Stimulated activated CD8-positive, alpha-beta memory T cell treated with anti-CD3 and anti-CD28 coated beads, Interleukin-4, amount 100 ng/mL, for 24 hours (primary cell): ENCODE measurements at places on chromosomes 16 and 17.
A peak's percentile ranks its signal among the peaks of the same experiment; 100 is the strongest.

DNA sequence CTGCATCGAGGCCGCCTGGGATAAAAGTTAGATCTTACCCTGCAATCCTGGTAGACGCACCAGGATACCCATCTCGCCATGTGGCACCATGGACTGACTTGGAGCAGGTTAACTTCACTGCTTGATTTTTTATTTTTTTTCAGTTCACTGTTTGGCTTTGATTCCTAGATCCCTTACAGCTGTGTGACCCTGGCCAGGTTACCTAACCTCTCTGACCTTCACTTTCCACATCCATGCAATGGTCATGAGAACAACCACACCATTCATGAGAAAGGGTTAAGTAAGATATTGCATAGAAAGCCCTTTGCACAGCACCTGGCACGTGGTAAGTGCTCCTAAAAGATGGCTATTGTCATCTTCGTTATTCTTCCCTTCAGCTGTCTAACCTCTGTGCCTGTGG lies 230.5 kb downstream of the SOX9 start:
- no peak for DNase-seq

GRCh38 chr17:68290955-68291835 lies at the start of the genes ARSG and SLC16A6:
TSS of gene ARSG (plus strand) at chr17:68291495. CDS start at chr17:68307494, 15,999 bp downstream.
TSS of gene SLC16A6 (minus strand) at chr17:68291127. CDS start at chr17:68278320, 12,807 bp downstream.
- peak; percentile 74 for DNase-seq

DNA sequence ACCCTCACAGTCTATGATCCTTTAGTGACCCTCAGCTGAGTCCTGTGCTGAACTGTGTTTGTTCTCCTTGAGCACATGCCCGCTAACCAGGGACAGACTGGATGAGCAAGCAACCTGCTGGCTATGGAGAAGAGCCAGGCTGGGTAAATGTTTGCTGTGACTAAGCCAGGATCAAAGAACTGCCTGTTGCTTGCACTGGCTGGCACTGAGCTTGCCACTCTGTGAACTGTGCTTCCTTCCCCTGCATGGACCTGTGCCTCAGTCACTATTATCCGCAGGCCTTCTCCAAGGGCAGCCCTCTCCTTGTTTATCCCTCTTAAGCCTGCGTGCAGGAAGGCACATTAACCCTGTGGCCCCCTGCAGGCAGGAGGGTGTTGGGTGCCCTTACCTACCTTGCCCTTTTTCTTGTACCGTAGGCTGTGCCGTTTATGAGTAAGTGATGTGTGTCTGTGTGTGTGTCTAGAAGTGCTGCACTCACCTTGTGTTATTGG lies 7.4 kb downstream of the PNPO start:
- DNase-seq, result no peak

DNA sequence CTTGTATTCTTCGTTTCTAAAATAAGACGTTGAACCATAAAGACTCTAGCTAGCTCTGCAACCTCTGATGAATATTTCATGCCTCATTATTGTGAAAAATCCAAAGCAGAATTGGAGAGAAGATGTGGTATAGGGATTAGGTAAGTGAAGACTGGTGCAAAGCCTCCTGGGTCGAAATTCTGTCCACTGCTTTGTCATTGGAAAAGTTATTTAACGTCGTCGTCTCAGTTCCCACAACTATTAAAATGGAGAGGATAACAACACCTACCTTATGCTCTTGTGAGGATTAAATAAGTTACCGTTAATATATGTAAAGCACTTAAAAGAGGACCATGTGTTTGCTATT lies 1.4 kb upstream of the PRPSAP2 start:
- DNase-seq, result no peak

DNA sequence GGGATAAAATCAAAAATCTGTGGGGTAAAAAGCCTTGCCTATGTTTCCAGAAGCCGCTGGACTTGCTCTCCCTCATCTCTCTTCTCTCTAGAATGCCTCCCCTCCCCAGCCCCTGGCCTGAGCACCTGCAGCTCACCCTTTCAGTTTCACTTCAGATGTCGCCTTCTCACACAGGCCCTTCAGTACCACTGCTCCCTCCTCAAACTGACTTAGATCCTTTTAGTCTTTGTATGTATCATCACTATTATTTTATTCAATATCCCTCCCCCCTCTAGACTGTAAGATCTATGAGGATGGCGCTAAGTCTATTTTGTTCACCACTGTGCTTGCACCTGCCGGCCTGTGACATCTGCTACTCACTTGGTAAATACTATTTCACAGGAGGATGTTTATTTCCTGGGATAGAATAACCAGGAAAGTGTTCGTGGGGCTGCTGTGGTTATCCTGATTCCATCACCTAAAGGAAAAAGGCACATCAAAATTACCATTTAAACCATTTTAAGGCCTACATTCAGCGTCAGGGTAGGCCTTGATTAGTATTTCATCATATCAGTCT lies 122.3 kb downstream of the MRTFB start:
- no peak for DNase-seq

DNA sequence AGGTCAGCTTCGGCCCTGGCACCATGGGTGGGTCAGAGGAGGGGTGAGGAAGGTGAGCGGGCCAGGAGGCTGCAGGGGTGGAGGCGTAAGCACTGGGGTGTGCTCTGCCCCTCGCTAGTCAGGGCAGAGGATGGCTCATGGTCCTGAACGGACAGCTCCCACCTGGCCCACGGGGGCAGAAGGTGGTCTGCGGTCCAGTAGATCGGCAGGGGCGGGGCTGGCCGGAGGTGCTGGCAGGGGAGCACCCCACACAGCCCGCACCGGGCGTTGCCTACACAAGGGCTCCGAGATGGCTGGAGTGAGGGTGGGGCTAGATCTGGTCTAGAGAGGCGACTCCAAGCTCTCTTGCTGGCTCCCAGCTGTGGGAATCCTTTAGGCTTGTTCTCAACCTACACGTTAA lies 8.2 kb downstream of the NPTX1 start:
- no peak for DNase-seq

DNA sequence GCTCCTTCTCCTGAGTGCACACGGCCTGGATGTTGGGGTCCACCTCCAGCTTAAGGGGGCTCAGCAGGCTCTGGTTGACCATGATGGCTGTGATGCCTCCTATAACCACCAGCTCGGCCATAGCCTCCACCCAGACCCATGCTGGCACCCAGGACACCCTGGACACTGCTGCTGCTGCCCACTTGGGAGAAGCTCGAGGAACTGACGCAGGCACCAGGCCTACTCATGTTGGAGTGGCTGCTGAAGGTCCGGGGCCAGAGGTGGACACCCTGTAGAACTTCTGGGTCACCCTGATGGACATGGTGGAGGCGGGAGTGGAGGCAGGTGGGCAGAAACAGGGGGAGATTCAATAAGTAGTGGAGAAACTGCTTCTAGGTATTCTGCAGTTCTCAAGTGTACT lies 28.0 kb downstream of the IKZF3 start:
- DNase-seq, result no peak

- DNase-seq, result no peak
Measured at GRCh38 chr16:54099627-54100026, 187.0 kb downstream of the IRX3 start.

DNA sequence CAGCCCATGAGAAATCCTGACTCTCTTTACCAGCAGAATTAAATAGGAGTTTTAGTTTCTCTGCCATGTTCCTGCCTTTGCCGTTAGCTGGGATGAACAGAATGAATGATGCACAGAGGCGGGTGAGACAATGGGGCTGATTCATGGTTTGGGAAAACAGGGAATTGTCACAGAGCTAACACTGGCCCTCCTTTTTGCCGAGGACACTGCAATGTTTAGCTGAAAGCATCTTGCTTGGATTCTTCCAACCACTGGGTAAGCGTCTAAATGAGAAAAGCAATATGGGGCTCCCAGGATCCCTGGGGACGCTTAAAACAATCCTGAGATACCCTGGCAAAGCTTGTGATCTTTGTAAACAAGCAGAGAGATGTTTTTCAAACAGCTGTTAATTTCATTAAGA lies 12.8 kb upstream of the PAFAH1B1 start:
- no peak for DNase-seq

GRCh38 chr17:55436224-55437158 lies 14.9 kb upstream of the MMD start:
- DNase-seq, result no peak

- no peak for DNase-seq
Measured at GRCh38 chr17:31736855-31737625, 122.0 kb downstream of the COPRS start.

DNA sequence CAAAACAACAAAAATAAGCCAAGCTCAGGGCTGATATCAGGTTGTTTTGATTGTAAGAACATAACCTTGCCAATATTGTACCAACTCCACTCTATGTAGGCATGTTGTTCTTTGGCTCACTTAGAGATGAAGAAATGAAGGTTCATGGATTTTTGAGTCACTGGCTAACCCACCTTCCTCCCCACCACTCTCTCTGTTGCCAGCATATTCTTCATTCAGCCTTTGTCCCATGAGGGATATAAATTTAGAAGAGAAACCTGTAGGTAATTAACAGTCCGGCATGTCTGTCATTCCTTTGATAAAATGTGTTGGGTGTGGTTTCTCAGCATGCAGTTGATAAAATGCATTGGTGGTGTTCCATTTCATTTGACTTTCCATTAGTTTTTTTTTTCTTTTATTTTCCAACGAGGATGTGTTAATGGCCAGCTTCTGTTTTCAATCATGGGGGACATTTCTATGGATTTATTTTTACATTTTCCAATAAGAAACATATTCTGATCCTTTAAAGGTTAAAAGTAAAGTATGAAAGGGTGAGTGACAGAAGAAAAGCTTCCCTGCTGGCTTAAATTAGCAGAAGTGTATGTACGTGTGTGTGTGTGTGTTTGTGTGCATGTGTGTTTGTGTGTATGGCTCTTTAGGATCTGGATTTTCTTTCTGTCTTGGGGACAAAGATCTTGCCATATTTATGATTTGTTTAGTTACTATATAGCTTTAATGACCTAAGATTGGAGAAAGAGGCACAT lies 166.2 kb upstream of the KCNJ16 start:
- no peak for DNase-seq

DNA sequence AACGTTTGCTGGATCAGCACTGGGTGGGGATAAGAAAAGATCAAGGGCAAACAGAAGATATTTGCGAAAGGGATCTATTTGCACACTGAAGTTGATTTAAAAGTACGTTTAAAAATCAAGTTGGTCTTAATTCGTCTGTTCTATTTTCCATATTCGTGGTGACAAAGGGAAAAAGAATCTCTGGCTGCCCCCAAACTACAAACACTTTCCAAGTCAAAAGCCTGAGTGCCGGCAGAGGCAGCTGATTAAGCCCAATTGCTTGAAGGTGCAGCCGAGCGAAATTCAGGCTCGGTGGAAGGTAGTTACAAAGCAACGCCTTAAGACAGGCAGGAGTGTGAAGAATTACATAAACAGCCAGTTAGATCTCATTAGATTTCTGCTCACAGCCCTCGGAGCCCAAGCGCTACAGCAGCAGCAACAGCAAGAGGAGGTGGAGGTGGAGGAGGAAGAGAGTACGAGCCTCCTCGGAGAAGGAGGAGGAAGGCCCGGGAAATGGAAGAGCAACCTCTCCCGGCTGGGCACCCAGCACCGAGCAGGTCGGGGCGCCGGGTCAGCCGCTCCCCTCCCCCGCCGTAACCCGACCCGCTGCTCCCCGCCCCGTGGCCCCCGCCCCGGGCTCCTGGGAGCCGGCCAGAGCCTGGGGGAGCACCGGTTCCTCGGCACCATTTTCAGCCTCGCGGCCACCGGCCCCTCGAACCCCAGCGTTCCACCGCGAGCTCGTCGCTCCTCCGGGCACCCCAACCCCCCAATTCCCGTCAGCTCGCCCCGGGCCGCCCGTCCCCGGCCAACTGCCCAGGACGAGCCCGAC lies 890 bp downstream of the TOB1 start:
- peak; percentile 19 for DNase-seq

- DNase-seq, result no peak
Measured at GRCh38 chr16:17836868-17837602, 366.3 kb upstream of the XYLT1 start.

DNA sequence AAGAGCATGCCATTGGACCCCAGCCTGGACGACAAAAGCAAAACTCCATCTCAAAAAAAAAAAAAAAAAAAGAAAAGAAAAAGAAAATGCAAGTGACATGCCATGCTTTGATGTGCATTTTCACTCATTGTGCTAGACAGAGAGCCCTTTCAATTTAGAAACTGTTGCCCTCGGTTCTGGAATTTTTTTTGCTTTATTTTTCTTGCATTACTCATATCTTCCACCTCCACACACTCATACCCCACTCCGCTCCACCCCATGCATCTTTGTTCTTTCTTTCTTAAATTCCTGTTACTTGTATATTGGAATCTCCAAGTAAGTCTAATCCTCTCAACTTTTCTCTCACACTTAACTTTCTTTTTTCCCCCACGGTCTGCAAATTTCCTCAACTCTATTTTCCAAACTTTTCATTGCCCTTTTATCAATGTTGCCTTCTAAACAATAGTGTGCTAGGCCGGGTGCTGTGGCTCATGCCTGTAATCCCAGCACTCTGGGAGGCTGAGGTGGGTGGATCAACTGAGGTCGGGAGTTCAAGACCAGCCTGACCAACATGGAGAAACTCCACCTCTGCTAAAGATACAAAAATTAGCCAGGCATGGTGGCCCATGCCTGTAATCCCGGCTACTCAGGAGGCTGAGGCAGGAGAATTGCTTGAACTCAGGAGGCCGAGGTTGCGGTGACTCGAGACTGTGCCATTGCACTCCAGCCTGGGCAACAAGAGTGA lies 16.8 kb upstream of the SUZ12 start:
- DNase-seq, result no peak

DNA sequence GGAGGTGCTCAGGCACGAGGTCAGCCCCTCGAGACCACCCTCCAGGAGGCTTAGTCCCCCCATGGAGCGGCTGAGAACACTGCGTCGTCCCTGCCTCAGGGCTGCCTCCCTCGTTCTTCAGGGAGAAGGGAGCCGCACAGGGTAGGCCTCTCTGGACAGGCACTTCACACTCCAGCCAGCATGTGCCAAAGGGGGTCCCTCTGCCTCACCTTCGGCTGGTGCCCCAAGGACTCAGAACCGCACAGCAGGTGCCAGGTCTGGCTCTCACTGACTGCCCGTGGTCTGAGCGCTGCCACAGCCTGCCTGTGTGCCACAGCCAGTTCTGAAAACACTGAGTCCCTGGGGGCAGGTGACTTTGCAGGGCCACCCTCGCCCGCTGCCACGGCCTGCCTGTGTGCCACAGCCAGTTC lies 7.1 kb downstream of the P2RX5 start:
- no peak for DNase-seq

- no peak for DNase-seq
Measured at GRCh38 chr17:70772761-70773160, 603.4 kb downstream of the KCNJ2 start.

DNA sequence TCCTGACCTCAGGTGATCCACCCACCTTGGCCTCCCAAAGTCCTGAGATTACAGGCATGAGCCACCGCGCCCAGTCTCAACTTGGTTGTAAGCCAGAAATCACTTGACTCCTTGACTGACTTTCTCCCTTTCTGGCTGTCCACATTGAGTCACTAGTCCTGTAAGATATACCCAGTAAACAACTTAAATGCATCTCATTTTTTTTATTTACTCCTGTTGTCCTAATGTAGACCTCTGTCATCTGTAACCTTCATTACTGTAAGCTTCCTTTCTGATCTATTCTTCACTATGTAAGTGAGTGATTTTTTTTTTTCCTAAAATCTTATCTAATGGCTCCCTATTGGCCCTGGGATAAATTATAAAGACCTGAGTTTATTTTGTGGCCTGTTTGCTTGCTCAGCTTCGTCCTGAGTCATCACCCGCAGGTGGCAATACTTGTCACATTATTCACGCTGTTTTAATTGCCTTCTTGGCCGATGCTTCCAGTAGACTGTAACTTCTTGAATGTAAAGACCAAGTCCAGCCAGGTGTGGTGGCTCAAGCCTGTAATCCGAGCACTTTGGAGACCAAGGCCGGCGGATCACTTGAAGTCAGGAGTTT lies 41.0 kb downstream of the PAFAH1B1 start:
- no peak for DNase-seq
